ENCODE measurements at places on chromosomes 1 and 21. TPM values are rescaled to one million over a fixed set of nuclear protein-coding genes. Genes with fewer than 3 reads are reported as not detected.

RLF gene
- 33.1 TPM for total RNA-seq

KCNJ10 gene
- not detected for total RNA-seq

SPRR5 gene
- total RNA-seq, result not detected

NUF2 gene
- 18.5 TPM for total RNA-seq

LENEP gene
- not detected for total RNA-seq

- DNase-seq, result no peak
These were observed 669 bp upstream of the ARL8A start for GRCh38 chr1:202145068-202145743.

GRCh38 chr1:200228081-200228480 is 181.8 kb downstream of the ZNF281 start:
- no peak for DNase-seq

- no peak for DNase-seq
These were observed 66.6 kb downstream of the UBIAD1 start for GRCh38 chr1:11339346-11340232.

- no peak for DNase-seq
These were observed 376.5 kb downstream of the ADGRL2 start for GRCh38 chr1:82177192-82177591.

GRCh38 chr1:154117642-154118041 is 37.2 kb downstream of the NUP210L start:
- DNase-seq, result no peak

GRCh38 chr1:62462370-62462769 is 25.5 kb downstream of the USP1 start:
- DNase-seq, result no peak

DNA sequence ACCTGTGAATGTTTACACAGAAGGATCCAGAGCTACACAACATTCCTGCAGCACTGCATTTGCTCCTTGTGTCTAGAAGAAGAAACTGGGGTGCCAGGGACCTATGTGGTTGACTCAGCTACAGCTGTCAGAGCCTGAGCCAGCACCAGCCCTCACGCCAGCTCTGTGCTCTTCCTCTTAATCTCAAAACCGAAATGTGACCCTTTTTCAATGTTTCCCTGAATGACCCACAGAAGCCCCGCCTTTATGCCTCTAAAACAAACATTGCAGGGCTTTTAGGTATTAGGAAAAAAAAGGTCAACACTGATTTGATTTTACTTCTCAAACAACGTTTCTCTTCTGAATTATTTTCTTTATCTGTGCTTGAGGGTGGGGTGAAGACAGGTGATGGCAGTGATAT is 260.5 kb downstream of the DYRK1A start:
- DNase-seq, result no peak
